Skeletal muscle cell (primary cell): ENCODE measurements at places on chromosomes 12 and 14.

- DNase-seq, result no peak
Measured at GRCh38 chr12:124824195-124824594, 39.5 kb downstream of the SCARB1 start.

- DNase-seq, result no peak
Measured at GRCh38 chr12:122491991-122492390, 8.7 kb downstream of the ZCCHC8 start.

DNA sequence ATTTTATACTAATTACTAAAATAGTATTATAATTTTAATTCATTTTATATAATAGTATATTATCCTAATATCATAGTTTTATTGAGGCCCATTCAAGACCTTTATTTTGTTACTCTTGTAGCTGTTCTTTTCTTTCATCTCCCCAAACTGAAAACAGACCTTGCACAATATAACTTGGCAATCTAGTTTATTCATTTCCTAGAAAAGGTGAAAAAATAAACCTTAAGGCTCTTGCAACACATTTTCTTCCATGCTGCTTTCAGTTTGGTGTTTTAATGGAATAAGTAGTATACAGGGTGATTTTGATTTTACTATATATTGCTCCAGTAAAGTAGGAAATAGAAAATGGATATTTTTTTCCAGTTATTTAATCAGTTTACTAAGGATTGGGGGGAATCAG lies 174.0 kb downstream of the SLC2A13 start:
- no peak for DNase-seq

GRCh38 chr14:105475269-105476096 lies 862 bp downstream of the CRIP2 start:
- no peak for DNase-seq

GRCh38 chr14:29759521-29760340 lies 167.9 kb downstream of the PRKD1 start:
- no peak for DNase-seq

DNA sequence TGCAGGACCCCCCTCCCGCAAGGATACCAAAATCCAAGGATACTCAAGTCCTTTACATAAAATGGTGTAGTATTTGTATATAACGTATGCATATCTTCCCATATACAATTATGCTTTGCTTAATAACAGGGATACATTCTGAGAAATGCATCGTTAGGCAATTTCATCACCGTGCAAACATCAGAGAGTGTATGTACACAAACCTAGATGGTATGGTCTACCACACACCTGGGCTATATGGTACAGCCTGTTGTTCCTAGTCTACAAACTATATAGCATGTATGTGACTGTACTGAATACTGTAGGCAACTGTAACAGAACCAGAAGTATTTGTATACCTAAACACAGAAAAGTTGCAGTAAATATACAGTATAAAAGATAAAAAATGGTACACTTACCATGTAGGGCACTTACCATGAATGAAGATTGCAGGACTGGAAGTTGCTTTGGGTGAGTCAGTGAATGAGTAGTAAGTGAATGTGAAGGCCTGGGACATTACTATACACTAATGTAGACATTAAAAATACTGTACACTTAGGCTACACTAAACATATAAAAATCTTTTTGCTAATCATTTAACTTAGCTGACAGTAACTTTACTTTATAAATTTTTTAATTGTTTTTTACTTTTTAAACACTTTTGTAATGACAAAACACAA lies 141.1 kb downstream of the SLC41A2 start:
- DNase-seq, result no peak

DNA sequence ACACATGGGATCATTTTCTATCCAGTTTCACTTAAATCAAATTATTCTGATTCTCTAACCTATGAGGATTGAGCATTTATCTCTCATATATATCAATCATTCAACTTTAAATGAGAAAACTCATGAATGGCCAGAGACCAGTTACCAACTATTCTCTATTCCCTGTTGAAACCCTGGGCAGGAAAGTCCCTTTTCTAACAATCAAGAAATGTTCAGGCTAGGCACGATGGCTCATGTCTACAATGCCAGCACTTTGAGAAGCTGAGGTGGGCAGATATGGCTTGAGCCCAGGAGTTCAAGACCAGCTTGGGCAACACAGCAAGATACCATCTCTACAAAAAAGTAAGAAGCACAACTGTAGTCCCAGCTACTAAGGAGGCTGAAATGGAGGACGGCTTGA lies 18.0 kb downstream of the FMNL3 start:
- DNase-seq, result no peak

- no peak for DNase-seq
Measured at GRCh38 chr12:33180918-33181317, 258.7 kb downstream of the SYT10 start.

DNA sequence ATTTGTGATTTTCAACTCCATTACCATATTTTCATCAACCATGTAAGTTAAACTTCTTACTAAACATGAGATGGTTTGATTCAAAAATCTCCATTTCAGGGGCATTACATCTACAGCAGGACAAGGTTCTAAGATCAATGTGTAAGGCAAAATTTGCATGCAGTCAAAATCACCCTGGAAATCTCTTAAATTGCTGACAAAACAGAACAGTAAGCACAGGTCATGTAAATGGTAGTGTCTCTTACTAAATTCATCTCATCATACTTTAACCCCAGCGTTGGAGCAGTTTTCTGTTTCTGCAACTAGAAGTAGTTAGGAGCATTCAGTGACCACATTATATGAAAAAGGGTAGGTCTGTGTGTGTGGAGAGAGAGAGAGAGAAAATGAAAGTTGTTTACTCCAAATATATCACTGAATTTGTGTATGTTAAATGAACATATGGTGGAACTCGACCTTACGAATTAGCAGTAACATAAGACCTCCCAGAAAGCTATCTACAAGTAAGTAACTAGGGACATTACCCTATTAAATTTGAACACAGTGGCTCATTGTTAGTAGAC lies 227.5 kb downstream of the SSPN start:
- no peak for DNase-seq

DNA sequence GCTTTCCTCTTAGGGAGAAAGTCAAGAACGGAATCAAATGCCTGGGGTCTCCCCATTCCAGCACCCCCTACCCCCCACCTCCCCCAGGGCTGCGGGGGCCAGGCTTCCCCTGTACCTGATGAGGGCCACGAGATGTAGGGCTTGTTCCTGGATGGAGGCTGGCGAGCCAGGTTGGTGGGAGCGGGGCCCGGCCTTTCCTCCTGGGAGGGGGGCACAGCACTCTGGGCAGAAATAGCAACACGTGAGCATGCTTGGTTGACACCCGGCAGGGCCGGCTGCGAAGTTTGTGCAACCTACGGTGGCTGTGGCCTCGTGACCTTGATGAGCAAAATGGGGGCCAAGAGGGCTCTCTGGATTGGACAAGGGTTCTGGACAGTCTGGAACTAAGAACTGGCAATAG lies 15.7 kb downstream of the AMN start:
- no peak for DNase-seq

GRCh38 chr12:39763890-39764169 lies 144.2 kb upstream of the ABCD2 start:
- DNase-seq, result no peak

GRCh38 chr14:67377916-67378315 lies 17.8 kb downstream of the EIF2S1 start:
- DNase-seq, result no peak

- DNase-seq, result no peak
Measured at GRCh38 chr14:64614166-64614565, 64.4 kb downstream of the PPP1R36 start.

GRCh38 chr12:4116251-4117111 lies 157.1 kb upstream of the CCND2 start:
- peak; percentile 75 for DNase-seq

- no peak for DNase-seq
Measured at GRCh38 chr14:75554482-75554881, 23.9 kb upstream of the FLVCR2 start.

DNA sequence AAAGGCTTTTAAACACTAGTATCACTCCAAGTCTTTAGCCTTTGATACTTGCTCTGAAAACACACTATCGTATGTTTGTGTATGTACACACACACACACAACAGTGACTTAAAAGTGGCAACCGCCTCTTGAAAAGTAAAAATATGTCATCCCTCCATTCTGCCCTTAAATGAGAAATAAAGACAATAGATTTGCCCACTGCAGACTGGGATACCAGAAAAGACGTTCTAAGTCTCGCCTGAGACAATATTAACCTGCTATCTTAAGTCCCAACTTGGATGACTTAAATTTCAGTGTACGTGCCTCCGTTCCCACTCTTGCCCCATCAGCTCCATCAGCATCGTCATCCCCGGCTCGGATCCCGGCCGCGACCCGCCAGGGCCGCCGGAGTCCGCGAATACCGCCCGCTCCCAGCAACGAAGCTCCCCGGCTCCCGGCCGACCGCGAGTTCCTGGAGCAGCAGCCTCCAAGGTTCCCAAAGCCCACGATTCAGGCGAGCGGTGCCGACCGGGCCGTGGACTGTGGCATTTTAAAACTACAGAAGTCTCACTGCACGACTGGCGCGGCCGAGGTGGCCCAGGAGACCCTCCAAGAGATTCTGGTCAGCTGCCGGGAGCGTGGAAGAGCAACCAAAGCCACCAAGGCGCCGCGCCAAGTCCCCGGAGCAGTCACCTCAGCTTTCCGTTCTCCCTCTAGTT lies 2.8 kb upstream of the ARID2 start:
- DNase-seq, result no peak

DNA sequence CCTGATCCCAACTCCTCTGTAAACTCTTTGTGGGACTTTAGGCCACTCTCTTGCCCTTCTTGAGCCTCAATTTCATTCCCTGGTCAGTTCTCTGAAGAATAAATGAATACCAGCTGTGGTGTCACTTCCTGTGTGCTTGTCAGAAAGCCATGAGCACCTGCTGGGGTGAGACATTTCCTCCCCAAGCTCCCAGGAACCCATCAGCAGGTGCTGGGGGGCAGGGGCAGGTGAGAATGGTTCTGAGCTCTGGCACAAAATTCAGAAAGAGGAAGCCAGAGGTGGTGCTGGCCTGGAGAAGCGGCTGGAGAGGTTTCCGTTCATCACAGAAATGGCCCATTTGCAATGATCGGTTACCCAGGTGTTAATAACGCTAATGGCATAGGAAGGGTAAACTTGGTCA lies 14.9 kb downstream of the LHX5 start:
- DNase-seq, result no peak

GRCh38 chr14:104602315-104602932 lies 2.1 kb downstream of the TMEM179 start:
- no peak for DNase-seq

DNA sequence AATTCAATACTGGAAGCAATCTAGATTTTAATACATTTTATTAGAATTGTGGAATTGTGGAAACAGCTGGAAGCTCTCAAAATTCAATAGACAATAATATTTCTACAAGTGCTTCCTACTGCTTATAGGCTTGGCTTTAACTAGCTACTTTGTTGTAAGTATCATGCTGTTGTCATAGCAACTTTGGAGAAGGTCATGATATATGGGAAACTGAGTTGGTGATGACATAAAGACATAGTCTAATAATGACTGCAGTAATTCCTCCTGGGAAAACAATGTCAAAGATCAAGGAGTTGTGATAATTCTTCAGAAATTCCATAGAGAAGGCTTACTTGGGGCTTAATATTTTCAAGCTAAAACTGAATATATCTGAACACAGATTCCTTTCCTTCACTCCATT lies 266.6 kb downstream of the KIF21A start:
- DNase-seq, result no peak

GRCh38 chr14:33634631-33635030 lies 316.2 kb downstream of the EGLN3 start:
- DNase-seq, result no peak

- DNase-seq, result no peak
Measured at GRCh38 chr12:12195516-12195915, 71.3 kb downstream of the LRP6 start.

- no peak for DNase-seq
Measured at GRCh38 chr14:100653409-100653808, 66.2 kb upstream of the BEGAIN start.

DNA sequence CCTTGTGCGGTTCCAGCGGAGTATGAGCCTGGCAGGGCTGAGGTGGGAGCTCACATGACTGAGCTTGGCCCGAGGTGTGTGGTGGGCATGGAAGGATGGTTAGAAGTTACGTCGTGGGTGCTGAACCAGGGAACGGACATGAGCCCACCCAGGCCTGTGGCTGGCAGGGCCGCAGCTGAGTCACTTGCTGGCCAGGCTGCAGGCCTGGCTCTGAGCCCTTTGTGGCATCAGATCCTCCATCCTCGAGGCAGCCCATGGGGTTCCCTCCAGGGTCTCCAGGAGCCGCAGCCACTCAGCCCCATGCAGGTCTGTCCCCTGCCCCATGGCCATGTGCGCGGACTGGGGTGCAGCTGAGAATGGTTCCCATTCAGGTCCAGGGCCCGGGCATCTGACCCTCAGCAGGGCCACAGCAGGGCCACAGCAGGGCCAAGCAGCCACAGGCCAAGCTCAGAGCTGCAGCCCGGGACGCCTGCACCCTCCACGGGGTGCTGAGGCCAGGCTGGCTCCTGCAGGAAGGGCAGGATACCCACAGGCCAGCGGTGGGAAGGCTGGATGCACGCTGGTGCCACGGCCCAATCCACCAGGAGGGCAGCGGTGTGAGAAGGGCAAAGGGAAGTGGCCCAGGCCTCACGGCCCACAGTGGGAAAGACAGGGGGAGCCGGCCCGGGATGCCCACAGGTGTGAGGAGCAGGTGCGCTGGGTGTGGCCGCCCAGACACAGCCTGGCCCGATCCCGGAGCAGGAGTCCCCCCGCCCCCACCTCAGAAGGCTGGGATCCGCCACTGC lies 26.3 kb upstream of the ULK1 start:
- DNase-seq, result no peak

GRCh38 chr12:58540480-58541299 lies 379.6 kb downstream of the LRIG3 start:
- peak; percentile 62 for DNase-seq

DNA sequence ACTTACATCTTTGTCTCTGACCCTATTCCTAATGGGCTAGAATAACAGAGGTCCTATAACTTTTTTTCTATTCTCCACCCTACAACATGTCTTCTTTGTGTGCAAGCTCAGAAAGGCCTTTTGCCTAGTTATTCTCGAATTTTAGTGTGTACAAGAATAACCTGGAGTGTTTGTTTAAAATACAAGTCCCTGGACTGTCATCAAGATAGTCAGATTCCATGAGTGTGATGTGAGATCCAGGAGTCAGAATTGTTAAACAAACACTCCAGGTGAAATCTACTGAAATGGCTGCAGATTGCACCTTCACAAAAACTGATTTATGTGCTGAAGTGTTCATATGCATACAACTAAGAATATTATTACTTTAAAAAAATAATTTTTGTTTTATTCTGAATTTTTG lies 114.4 kb upstream of the DIO2 start:
- DNase-seq, result no peak

DNA sequence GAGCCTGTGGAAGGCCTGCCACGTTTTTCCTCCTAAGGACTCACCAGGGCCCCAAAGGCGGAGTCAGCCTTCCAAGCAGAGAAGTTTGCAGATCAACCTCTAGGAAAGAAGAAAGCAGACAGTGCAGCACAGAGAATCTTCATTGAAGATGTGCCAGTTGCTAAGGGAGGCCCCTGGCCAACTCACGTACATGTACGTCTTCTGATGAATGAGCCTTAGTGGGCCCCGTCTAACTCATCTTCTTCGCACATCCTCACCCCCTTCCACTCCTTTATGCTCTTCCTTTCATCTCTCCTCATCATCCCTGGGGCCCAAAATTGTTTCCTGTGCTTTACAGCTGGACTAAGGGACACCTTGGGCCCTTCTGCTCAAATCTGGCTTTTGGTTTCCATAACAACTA lies 703.0 kb upstream of the TBX3 start:
- DNase-seq, result no peak
